ENCODE measurements at places on chromosomes 1 and 21. TPM values are rescaled to one million over a fixed set of nuclear protein-coding genes. Genes with fewer than 3 reads are reported as not detected.

- no peaks in the 10 kb centered on the region for H3K36me3 ChIP-seq
- DNase-seq = no peak
- no peaks in the 10 kb centered on the region for H3K27me3 ChIP-seq
- H3K4me1 ChIP-seq = no peaks in the 10 kb centered on the region
These were observed 120.6 kb downstream of the FCRL5 start for GRCh38 chr1:157431751-157432150.

Gene SAMSN1
- 83.2 TPM for total RNA-seq

- H3K4me1 ChIP-seq = peaks cover 32% of the 10 kb centered on the region
- no peak overlapping the region for H3K27ac ChIP-seq
- H3K36me3 ChIP-seq = no peaks in the 10 kb centered on the region
- H3K27me3 ChIP-seq = no peaks in the 10 kb centered on the region
These were observed 90.4 kb upstream of the DPH5 start for GRCh38 chr1:101116006-101116405.

Gene S100A4
- 132 TPM for total RNA-seq

DNA sequence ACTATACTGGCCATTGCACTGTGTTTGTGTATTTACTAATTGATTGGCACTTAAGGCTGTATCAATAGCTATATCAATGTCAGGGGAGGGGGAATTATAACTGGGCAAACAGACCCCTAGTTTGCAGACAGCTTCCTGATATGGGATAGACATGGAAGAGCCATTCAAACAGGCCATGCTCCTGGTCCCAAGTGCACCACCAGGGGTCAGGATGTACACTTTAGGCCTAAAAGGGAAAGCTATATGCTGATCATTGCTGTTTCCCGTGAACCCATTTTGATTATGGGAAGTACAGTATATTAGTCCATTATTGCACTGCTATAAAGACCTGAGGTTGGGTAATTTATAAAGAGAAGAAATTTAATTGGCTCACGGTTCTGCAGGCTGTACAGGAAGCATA is 124.9 kb upstream of the BACE2 start:
- H3K4me3 ChIP-seq = no peak overlapping the region
- H3K36me3 ChIP-seq = no peaks in the 10 kb centered on the region
- no peaks in the 10 kb centered on the region for H3K27me3 ChIP-seq
- no peak overlapping the region for H3K27ac ChIP-seq
- H3K4me1 ChIP-seq = no peaks in the 10 kb centered on the region

- peak overlapping the region; percentile 51 for H3K4me3 ChIP-seq
- H3K36me3 ChIP-seq = no peaks in the 10 kb centered on the region
- peaks cover 27% of the 10 kb centered on the region for H3K27me3 ChIP-seq
- no peak for DNase-seq
- H3K27ac ChIP-seq = peak overlapping the region; percentile 73
These were observed 1.1 kb upstream of the RAP1GAP start for GRCh38 chr1:21670059-21670881.

DNA sequence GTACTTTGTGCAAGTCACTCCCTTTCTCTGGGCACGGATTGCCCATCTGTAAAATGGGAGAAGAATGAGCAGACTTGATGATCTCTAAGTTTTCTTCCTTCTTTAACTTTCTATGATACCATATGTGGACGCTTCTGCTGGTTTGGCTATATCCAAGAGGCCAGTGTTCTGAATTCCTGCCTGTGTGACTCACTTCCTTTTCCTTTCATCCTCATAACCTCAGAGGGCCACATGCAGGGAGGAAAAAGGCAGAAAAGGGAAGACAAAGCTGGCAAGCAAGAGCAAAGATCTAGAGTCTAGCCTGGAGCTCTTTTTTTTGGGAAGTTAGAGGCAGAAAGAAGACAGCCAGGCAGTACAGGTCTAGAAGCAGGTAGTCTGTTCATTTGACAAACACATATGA is 151.2 kb downstream of the OMA1 start:
- no peak overlapping the region for H3K4me3 ChIP-seq
- no peaks in the 10 kb centered on the region for H3K27me3 ChIP-seq
- no peak for DNase-seq
- H3K36me3 ChIP-seq = no peaks in the 10 kb centered on the region

GRCh38 chr21:35509001-35509704 is 460.1 kb upstream of the RUNX1 start:
- no peak for DNase-seq
- H3K36me3 ChIP-seq = no peaks in the 10 kb centered on the region
- H3K4me1 ChIP-seq = peaks cover 20% of the 10 kb centered on the region
- H3K27ac ChIP-seq = no peak overlapping the region
- H3K4me3 ChIP-seq = no peak overlapping the region
- H3K27me3 ChIP-seq = no peaks in the 10 kb centered on the region

DNA sequence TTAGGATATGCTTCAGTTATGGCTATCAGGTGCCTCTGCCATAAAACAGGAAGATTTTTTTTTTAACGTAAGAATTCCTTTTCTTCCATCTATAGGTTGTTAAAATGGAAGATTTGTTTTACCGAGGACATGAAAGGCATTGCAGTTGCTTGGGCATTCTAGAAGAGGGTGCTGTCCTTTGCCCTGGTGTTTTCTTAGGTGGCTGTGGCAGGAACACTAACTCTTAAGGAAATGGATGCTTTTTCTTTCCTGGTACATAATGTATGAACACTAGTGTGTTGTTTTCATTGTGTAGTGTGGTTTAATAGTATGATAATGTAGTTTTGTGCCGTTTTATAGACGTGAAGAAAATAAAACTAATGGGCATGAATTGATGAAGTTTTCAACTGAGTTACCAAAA is 47.2 kb downstream of the UCK2 start:
- H3K4me3 ChIP-seq = no peak overlapping the region
- H3K27ac ChIP-seq = no peak overlapping the region
- H3K36me3 ChIP-seq = no peaks in the 10 kb centered on the region

DNA sequence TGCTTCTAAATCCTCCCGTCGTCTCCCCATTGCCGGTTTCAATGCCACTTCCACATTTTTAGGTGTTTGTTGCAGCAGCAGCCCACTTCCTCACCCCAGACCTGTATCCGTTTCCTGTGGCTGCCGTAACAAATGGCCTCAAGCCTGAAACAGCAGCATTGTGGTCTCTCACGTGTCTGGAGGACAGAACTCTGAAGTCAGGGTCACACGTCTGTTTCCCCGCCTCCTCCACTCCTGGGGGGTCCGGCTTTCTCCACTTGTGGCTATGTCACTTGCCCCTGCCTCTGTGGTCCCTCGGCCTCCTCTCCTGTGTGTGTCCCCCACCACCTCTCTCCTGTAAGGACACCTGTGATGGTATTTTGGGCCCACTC is 21.8 kb downstream of the TRPM2 start:
- DNase-seq = no peak
- peaks cover 8% of the 10 kb centered on the region for H3K27me3 ChIP-seq
- H3K4me1 ChIP-seq = peaks cover 32% of the 10 kb centered on the region
- no peaks in the 10 kb centered on the region for H3K36me3 ChIP-seq

Gene ANGPTL1
- total RNA-seq = not detected

DNA sequence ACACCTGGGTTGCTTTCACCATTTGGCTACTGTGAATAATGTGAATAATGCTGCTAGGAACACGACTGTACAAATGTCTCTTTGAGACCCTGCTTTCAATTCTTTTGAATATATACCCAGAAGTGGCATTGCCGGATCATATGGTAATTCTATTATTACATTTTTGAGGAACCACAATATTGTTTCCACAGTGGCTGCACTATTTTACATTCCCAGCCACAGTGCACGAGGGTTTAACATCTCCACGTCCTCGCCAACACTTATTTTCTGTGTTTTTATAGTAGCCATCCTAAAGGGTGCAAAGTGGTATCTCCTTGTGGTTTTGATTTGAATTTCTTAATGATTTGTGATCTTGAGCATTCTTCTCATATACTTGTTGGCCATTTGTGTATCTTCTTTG is 15.7 kb downstream of the FHAD1 start:
- H3K27ac ChIP-seq = no peak overlapping the region
- no peak overlapping the region for H3K4me3 ChIP-seq
- peaks cover 7% of the 10 kb centered on the region for H3K27me3 ChIP-seq
- H3K4me1 ChIP-seq = no peaks in the 10 kb centered on the region
- no peaks in the 10 kb centered on the region for H3K36me3 ChIP-seq

Gene GBP6
- 0.13 TPM for total RNA-seq

Gene TMEM240
- 0.59 TPM for total RNA-seq

DNA sequence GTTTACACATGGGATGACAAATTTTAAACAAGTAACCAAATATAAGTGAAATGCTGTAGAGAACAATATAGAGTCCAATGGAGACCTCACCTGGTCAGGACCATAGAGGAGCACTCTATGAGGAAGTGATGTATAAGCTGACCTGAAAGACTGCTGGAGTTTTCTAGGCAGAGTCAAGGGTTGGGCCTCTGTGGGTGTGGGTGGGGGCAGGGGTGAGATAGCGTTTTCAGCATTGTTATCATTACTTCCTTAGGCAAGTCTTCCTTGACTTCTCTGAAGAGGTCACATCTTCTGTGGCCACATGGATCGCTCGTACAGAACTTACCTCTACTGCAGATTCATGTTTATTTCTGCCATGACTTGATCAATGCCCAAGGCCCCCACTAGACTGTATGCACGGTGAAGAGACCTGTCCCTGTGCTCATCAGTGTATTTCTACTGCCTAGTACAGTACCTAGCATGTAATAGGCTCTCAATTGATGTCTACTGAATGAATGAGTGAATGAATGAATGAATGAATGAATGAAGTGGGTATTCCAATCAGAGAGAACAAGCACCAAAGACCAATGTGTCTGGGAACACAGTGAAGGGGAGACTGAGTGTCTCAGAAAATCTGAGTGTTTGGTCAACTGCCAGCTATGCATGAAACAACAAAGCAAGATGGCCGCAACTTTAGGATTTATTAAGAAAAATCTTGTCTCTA is 116.5 kb downstream of the RNF220 start:
- H3K4me3 ChIP-seq = no peak overlapping the region
- no peak overlapping the region for H3K27ac ChIP-seq
- H3K27me3 ChIP-seq = no peaks in the 10 kb centered on the region
- DNase-seq = no peak
- H3K4me1 ChIP-seq = no peaks in the 10 kb centered on the region
- no peaks in the 10 kb centered on the region for H3K36me3 ChIP-seq

DNA sequence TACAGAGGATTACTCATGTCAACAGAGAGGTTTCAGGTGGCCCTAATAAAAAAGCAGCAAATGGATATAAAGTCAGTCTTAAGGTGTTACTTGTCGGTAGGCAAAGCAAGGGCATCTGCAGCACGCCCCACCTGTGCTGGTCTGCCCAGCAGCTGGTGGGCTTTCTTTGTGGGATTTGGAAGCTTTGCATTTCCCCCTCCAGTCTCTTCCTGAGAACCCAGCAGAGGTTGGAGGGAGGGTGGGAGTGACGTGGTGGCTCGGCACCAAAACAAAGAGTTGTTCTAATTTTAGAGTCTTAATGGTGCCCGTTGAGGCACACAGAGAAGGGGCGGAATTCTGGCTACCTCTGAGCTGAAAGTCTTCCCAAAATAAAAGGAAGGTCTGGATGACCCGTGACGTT is 4.8 kb upstream of the PCBP3 start:
- H3K27me3 ChIP-seq = no peaks in the 10 kb centered on the region
- no peak overlapping the region for H3K27ac ChIP-seq
- no peak overlapping the region for H3K4me3 ChIP-seq
- peaks cover 20% of the 10 kb centered on the region for H3K4me1 ChIP-seq

Gene SERTAD4
- not detected for total RNA-seq

- DNase-seq = no peak
- peak overlapping the region; percentile 92 for H3K27ac ChIP-seq
- H3K4me1 ChIP-seq = peaks cover 13% of the 10 kb centered on the region
- H3K36me3 ChIP-seq = no peaks in the 10 kb centered on the region
- H3K4me3 ChIP-seq = peak overlapping the region; percentile 96
- no peaks in the 10 kb centered on the region for H3K27me3 ChIP-seq
These were observed 1.5 kb downstream of the MGST3 start for GRCh38 chr1:165632491-165632890.

DNA sequence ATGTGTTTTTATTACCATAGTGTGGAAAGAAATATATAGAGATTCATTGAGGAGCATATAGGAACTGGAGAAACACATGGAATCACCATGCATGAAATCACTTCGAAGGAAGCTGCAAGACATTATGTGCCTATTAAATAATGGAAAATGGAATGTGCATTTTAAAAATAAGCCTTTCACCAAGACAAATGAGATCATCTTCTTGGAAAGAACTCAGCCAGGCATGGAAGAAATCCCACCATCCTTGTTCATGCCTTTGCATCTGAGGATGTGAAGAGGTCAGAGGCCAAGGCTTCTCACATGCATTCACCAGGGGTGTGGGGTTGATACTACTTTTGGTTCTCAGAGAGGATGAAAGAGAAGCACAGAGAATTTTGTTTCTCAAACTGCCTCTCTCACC is 50.0 kb downstream of the C1orf198 start:
- H3K36me3 ChIP-seq = no peaks in the 10 kb centered on the region
- no peaks in the 10 kb centered on the region for H3K27me3 ChIP-seq
- no peaks in the 10 kb centered on the region for H3K4me1 ChIP-seq
- H3K4me3 ChIP-seq = no peak overlapping the region
- no peak for DNase-seq

GRCh38 chr1:53413175-53414001 is 45.8 kb upstream of the DMRTB1 start:
- peak; percentile 38 for DNase-seq
- peaks cover 70% of the 10 kb centered on the region for H3K4me1 ChIP-seq
- H3K4me3 ChIP-seq = peak overlapping the region; percentile 5
- H3K27ac ChIP-seq = peak overlapping the region; percentile 72

- H3K27ac ChIP-seq = no peak overlapping the region
- DNase-seq = peak; percentile 72
- H3K4me1 ChIP-seq = peaks cover 12% of the 10 kb centered on the region
- peak overlapping the region; percentile 27 for H3K4me3 ChIP-seq
- no peaks in the 10 kb centered on the region for H3K36me3 ChIP-seq
These were observed 20.8 kb downstream of the ATP5PO start for GRCh38 chr21:33894736-33895288.

DNA sequence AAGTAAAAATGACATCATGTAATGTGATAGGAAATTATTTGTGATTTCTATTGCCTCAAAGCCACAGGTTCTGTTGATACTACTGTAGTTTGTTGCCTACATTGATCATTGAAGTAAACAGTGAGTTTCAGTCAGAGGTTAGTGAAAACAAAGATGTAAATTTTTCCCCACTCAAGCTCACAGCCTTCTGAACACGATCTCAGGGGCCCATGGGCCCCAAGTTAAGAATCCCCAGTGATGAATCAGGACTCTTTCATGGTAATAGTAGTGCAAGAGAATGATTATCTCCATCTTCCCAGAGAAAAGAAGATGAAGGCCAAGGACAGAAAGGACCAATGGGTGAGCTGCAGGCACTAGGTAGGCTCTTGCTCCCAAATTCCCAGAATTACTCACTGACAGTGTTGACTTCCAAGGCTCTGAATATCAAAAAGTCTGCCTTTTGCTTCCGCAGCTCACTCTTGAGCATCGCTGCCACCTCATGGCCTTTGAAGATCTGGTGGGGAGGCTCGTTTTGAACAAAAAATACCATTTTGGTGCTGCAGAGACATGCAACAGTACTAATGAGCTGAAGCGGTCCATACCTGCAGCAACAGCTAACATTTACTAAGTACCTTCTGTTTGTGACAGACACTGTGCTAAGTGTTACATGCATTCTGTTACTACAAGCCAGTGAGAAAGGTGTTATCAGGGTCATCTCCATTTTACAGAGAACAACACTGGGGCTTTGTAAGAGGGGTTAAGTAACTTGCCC is 113.3 kb downstream of the KIAA0319L start:
- no peak overlapping the region for H3K27ac ChIP-seq
- no peak for DNase-seq
- H3K36me3 ChIP-seq = peaks cover 66% of the 10 kb centered on the region
- no peaks in the 10 kb centered on the region for H3K27me3 ChIP-seq

- no peaks in the 10 kb centered on the region for H3K27me3 ChIP-seq
- H3K4me3 ChIP-seq = no peak overlapping the region
- no peaks in the 10 kb centered on the region for H3K4me1 ChIP-seq
- no peak overlapping the region for H3K27ac ChIP-seq
- no peak for DNase-seq
- H3K36me3 ChIP-seq = no peaks in the 10 kb centered on the region
These were observed 500.4 kb downstream of the PTPRU start for GRCh38 chr1:29736582-29737188.

Gene XPR1
- total RNA-seq = 23.2 TPM
